ENCODE measurements at places on chromosomes 5 and 9.
A peak's percentile ranks its signal among the peaks of the same experiment; 100 is the strongest.

GRCh38 chr9:14775917-14776316, 53.4 kb upstream of the CER1 start:
- DNase-seq: no peak

- DNase-seq: no peak
These were observed 106.3 kb downstream of the DRD1 start for GRCh38 chr5:175337680-175338079.

- no peak for DNase-seq
These were observed 929.8 kb downstream of the CDH18 start for GRCh38 chr5:19058216-19058615.

DNA sequence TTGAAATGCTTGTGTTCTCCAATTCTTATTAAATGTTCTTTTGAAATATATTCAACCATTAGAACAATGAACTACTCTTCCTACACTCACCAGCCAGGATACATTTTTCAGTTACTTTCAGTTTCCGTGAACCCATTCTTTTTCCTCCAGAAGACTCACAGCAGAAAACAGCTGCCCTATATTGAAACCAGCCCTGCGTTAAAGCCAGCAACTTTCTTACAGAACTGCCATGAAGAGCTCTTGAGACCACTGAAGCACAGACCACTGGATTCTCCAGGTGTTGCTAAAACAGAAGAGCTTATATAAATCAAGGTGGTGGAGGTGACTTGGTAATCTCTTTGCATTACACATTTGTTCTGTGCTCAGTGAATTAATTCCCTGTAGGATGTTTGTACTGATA, 365.9 kb upstream of the C9orf72 start:
- DNase-seq: no peak

DNA sequence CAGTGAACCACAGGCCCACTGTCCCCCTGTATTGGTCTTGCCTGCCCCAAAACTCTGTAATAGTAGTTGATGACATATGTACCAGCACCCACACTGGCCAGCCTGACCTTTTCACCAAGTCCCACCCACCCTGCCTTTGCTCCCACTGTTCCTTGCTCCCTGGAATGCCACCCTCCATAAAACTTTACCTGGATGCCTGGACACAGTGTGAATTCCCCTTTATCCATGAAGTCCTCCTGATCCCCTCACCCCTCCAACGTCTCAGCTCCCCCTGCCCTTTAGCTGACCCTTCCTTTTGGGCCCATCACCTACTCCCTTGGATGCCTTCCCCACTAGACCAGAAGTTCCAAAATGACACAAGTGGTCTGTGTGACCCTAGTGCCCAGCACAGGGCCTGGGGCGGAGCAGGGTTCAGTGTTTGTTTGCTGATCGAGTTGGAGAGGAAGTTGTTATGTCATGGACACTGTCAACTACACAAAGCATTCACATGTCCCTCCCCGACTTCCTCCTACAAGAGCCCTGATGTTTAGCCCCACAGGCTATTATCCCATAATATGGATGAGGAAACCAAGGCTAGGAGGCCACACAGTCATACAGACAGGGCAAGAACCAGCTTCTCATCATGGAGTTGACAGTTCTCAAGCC, 16.1 kb downstream of the AMBP start:
- no peak for DNase-seq

DNA sequence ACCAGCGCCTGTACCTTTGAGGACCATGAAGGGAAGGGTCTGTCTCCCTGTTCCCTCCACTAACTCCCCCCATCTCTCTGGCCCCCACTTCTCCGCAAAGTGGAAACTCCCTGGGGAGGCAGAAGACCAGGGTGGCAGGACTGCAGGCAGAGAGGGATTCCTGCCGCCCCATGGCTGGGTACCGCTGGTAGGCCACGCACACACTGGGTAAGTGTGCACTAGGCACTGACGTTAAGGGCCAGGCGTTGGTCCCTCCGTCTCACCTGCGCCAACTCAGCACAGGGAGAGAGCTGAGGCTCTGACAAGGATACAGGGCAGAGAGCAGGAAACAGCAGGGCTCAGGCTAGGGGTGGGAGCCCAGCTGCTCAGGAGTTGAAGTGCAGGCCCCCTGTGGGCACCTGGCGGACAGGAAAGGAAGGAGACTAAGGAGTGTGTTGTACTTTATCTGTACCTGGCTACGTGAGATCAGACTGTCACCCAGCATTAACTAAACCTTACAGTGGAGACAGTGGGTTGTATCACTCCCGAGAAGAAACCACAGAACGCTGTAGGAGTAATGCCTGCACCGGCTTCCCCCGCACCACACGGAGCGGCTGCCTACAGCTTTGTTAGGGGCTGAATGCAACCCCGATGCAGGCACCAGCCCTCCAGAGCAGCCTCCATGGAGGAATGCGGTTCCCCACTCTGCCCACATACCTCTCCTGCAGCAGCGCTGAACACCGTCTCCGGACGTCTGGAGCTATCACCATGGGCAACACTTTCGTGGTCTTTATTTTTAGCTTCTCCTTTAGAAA, 34.2 kb upstream of the CLPTM1L start:
- no peak for DNase-seq

- no peak for DNase-seq
These were observed at the start of gene FAM81B for GRCh38 chr5:95390812-95391492. Gene FAM81B, plus strand, starts transcription at chr5:95391366. Its CDS starts 24 bp downstream, at chr5:95391390.

DNA sequence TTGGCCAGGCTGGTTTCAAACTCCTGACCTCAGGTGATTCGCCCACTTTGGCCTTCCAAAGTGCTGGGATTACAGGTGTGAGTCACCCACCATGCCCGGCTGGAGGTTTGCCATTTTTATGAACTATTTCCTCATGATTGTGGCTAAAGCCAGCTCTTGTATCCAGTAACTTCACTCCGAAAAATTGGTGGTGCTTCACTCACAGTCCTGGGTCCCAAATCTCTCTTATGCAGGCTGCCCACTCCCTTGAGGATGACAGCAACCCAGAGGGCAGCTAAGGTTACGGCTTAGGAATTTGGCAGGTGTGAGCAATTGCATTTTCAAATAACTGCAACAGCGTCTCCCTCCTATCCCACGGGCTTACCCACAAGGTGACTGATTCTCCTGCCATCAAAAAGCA, 23.4 kb upstream of the FUBP3 start:
- no peak for DNase-seq

DNA sequence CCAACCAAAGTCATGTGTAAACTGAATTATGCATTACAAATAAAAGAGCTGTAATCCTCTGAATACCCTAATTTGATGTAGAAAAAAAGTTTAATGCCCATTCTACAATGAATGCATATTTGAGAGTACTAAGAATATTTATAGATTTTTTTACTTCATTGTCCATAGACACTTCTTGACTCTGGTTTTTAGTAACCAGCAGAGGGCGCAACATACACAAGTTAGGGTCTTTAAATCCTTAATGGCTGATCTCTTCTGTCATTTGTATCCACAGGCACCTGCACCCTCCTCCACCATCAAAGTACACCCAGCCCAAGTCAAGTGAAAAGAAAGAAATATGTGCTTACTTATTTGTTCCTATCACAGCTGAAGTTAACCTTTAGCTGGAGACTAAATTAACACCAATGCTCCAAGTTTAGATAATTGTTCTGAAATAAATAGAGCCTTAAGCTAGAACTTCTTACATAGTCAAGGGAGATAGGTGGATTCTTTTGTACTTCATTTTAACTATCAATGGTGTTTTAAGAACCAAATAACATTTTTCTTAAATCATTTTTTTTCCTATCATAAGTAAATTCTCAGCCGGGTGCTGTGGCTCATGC, 524.2 kb upstream of the DAB2 start:
- DNase-seq: peak; percentile 29

GRCh38 chr5:96855031-96855872, 21.0 kb upstream of the ERAP2 start:
- DNase-seq: no peak

DNA sequence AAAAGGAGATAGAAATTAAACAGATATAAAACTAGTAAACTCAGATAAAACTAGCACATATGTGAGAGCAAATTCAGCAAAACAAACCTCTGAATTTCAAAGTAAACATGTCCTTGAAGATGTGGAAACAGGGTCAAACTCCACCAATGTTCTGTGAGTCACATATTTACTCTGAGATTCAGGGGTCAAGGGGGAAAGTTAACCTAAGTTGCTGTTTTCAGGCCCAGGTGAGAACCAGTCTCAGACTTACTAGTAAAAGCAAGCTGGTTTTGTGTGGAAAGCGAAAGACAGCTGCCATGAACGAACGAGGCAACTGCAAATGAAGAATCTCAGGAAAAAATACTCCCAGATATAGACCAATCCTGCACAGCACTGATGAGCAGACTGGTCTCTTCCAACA, 29.0 kb downstream of the PSMB7 start:
- no peak for DNase-seq

DNA sequence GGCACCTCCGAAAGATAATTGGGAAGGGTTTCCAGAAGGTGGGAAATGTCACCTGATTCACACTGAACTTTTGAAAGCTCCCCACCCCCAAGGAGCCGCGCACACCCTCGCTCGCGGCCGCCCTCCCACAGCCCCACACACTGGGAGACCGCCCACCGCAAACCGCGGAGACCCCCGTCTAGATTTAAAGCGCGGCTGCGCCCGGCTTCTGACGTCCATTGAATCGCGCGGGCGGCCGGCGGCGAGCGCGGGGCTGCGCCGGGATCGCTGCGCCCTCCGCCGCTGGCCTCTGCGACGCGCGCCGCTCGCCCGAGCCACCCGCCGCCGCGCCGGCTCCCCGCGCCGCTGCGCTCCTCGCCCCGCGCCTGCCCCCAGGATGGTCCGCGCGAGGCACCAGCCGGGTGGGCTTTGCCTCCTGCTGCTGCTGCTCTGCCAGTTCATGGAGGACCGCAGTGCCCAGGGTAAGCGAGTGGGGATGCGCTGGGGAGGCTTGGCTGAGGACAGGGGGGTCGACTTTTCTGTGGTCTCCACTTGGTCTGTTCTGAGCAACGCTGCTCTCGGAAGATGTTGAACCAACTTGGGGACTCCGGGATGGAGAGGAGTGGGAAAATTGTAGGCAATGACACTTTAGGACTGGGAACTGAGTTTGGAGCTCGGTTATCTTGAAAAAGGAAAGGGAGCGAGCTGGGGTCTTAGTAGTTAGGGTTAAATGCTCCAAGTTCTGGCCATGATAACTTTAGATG, at the start of gene FST:
TSS of gene FST (plus strand) at position 214 of the 743 bp plus-strand sequence. CDS start at position 377, 163 bp downstream.
- DNase-seq: no peak

DNA sequence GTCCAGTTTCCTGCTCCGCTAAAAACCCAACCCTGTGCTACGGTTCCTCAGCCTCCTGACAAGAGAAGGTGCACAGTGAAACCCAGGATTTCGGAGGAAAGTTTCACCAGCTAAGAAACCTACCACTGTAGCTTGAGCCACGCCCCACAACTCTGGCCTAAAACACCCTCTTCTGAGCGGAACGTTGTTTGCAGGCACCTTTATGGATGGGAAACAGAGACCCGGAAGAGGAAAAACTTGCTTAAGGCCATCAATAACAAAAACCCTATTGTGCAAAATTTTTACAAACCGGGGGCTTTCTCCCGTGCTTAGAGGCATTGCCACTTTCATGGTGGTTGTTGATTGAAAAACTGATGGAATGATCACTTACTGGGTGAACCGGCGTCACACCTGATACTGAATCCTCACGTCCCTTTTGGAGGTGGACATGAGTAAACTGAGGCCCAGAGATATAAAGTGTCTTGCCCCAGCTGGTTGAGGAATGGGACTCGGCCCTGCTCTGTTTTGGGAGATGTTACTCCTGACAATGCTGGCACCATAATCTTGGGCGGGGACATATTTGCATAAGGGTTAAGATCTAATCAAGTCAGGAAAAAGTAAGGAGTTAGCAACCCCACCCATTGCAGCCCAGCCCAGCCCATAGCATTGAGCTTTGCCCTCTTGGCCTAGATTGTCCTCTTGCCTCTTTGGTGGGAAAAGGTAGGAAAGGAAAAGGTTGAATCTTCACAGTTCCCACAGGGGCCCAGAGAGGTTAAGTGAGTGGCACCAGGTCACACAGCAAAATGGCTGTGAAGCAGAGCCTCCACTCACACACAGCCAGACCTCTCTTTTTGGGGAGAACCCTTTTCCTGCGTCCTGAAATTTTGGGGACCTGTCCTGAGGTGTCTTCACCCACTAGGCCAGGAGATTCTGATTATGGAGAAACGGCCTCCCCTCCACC, 23.2 kb upstream of the PTGS1 start:
- no peak for DNase-seq

- DNase-seq: no peak
These were observed 569 bp downstream of the HINT2 start for GRCh38 chr9:35814106-35814840.

GRCh38 chr5:31113666-31114350, 79.7 kb upstream of the CDH6 start:
- no peak for DNase-seq

GRCh38 chr5:24505258-24505657, 139.5 kb downstream of the CDH10 start:
- DNase-seq: no peak

DNA sequence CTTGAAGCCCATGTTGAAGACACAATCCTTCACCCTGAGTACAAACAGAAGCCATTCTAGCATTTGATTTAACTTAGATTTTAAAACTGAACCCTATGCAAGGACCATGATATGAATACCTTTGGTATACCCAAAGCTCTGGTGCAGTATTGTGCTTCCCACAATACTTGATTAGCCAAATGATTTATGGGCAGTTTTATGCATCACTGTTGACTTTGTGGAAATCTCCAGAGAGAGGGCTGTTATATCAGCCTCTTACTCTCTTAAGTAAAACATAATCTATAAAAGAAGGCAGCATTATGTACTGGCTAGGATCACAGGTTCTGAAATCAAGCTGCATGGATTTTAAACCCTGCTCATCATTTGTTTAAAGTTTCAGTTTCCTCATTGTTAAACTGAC, 762.8 kb downstream of the EFNA5 start:
- DNase-seq: no peak

GRCh38 chr5:75439276-75439675, 72.2 kb downstream of the CERT1 start:
- DNase-seq: no peak

GRCh38 chr5:69331528-69332445, 814 bp downstream of the CCDC125 start:
- DNase-seq: no peak

DNA sequence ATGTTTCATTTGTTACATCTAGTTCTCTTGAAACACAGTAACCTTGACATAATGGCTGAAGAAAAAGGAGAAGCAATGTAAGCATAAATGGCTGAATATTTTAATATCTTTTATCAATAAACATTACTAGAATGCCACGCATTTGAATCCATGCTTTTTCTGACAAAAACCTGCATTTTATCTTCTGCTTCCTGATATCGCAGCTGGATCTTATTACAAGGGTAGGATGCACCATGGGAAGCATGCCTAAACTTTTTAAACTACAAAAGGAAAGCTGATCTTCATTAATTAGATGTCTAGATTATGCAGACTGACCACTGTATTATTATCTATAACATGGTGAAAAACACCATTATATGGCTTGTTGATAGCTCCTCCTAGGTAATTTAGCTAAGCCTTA, 156.6 kb downstream of the SLF1 start:
- DNase-seq: no peak

DNA sequence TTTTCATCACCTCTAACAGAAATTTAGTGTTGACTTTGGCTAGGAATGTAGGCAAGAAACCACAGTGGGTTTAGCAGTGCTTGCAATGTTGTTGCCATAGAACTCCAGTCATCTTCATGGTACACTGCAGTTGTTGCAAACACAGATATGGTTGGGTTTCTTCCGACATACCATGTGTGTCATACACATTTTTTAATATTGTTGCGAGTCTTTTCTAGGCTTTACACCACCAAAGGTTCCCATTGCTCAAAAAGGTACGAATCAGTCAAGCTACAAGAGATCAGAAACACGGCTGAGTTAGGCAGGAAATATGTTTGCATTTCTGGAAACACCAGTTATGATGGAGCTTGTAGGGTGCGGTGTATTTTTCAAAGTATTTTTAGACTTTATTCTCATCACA, 172.4 kb downstream of the SYK start:
- no peak for DNase-seq

GRCh38 chr5:159478950-159479349, 148.7 kb upstream of the IL12B start:
- no peak for DNase-seq

All from T-helper 1 cell (primary cell).